ENCODE measurements at places on chromosomes 11 and 22.

- no peak for DNase-seq
Measured at GRCh38 chr11:67634366-67635230, 4.9 kb upstream of the NUDT8 start.

GRCh38 chr11:44857490-44858090 is 93.1 kb downstream of the TP53I11 start:
- no peak for DNase-seq

GRCh38 chr11:64341429-64341828 is 1.4 kb downstream of the CCDC88B start:
- DNase-seq = no peak

- no peak for DNase-seq
Measured at GRCh38 chr11:121696177-121696871, 243.6 kb upstream of the SORL1-AS1 start.

- DNase-seq = no peak
Measured at GRCh38 chr11:66081505-66081904, 11.4 kb downstream of the PACS1 start.

GRCh38 chr22:42844756-42845155 is 12.3 kb downstream of the ARFGAP3 start:
- peak; percentile 46 for DNase-seq

- no peak for DNase-seq
Measured at GRCh38 chr11:67687986-67688385, 13.6 kb upstream of the ALDH3B2 start.

- no peak for DNase-seq
Measured at GRCh38 chr11:103948187-103948763, 88.2 kb upstream of the DDI1 start.

DNA sequence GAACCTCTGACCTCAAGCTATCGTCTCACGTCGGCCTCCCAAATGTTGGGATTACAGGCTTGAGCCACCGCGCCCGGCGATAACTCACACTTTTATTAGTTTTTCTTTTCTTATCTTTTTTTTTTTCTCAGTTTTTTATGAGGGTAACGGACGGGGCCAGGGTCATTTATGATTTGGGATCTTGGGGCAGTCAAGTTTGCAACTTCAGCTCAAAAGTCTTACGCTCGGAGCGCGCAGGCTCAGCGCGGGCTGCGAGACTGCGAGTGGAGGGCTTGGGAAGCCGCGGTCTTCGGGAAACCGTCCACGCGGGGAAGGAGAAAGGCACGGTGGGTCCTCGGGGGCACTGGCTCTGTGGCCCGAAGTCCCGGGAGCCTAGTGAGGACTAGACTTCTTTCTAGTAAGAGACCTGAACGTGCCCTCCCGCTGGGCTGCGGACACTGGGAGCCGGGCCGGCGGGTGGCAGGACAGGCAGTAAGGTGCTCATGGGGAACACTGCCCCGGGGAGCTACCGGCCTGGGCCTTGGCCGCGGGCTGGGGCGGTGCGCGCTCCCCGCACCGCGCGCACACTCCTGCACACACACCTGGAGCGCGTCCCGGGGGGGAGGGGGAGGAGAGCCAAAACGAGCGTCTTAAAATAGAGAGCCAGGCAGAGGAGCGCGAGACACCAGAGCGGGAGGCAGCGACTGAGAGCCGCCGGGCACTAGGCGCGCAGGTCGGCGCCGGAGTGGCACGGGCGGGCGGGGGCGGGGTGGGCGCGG is 476 bp upstream of the BARX2 start:
- no peak for DNase-seq

- DNase-seq = no peak
Measured at GRCh38 chr11:8287703-8288102, 24.0 kb upstream of the LMO1 start.

DNA sequence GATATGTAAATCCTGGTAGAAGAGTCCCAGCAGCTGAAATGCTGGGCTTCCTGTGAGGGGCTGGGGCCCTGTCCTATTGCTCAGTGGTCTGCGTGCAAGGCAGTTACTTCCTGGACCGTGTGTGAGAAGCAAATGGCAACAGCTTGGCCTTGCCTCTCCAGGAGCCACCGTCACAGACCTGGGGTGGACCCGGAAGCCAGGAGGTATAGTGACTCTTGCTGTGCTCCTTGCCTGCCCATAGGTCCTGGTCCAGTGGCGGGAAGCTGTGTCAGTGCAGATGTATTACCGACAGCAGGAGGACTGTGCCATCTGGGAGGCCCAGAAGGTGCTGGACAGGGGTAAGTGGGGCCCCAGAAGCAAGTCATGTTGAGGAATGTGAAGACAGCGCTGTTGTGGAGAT is 54.3 kb downstream of the PISD start:
- DNase-seq = no peak

- DNase-seq = no peak
Measured at GRCh38 chr11:35146711-35147110, 7.7 kb downstream of the CD44 start.

DNA sequence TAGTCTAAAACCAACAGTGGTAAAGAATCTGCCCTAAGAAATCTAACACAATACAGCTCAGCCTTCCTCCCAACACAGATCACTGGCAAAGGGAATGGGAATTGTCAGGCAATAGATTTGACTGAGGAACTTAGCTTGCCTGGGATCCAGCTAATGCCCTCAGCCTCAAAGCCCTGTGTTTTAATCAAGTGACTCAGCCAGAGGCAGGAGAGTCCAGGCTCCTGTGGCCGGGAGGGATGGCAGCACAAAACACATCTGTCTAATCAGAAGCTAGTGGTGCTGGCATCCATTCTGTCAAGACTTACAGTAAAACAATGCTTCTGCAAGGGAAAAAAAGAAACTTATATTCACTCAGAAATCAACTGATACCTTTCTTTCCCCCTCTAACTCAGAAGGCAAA is 5.6 kb downstream of the SYTL2 start:
- no peak for DNase-seq

DNA sequence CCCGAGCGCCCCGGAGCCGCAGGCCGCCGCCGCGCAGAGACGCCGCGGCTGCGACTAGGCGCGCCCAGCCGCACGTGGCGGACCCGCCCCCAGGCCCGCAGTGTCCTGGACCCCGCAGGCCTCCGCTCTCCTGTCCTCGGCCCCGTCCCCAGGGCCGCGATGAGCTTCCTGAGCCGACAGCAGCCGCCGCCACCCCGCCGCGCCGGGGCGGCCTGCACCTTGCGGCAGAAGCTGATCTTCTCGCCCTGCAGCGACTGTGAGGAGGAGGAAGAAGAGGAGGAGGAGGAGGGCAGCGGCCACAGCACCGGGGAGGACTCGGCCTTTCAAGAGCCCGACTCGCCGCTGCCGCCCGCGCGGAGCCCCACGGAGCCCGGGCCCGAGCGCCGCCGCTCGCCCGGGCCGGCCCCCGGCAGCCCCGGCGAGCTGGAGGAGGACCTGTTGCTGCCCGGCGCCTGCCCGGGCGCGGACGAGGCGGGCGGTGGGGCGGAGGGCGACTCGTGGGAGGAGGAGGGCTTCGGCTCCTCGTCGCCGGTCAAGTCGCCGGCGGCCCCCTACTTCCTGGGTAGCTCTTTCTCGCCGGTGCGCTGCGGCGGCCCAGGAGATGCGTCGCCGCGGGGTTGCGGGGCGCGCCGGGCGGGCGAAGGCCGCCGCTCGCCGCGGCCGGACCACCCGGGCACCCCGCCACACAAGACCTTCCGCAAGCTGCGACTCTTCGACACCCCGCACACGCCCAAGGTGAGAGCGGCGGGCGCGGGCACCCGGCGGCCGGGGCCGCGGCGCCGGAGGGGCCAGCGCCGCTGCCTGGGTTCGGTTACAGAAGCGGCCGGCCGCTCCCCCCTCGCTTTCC is 528 bp downstream of the WEE1 start:
- DNase-seq = no peak

- DNase-seq = no peak
Measured at GRCh38 chr22:44460287-44460686, 37.7 kb downstream of the RTL6 start.

- DNase-seq = peak; percentile 63
Measured at GRCh38 chr11:38089726-38090125, 1491.7 kb upstream of the RAG2 start.

GRCh38 chr11:116240710-116241109 is 532.1 kb downstream of the BUD13 start:
- DNase-seq = no peak

- DNase-seq = no peak
Measured at GRCh38 chr11:23997356-23997755, 499.5 kb upstream of the LUZP2 start.

GRCh38 chr11:86774417-86774816 is 25.9 kb upstream of the PRSS23 start:
- DNase-seq = no peak

- DNase-seq = peak; percentile 41
Measured at GRCh38 chr11:64001484-64002420, 15.5 kb downstream of the OTUB1 start.

DNA sequence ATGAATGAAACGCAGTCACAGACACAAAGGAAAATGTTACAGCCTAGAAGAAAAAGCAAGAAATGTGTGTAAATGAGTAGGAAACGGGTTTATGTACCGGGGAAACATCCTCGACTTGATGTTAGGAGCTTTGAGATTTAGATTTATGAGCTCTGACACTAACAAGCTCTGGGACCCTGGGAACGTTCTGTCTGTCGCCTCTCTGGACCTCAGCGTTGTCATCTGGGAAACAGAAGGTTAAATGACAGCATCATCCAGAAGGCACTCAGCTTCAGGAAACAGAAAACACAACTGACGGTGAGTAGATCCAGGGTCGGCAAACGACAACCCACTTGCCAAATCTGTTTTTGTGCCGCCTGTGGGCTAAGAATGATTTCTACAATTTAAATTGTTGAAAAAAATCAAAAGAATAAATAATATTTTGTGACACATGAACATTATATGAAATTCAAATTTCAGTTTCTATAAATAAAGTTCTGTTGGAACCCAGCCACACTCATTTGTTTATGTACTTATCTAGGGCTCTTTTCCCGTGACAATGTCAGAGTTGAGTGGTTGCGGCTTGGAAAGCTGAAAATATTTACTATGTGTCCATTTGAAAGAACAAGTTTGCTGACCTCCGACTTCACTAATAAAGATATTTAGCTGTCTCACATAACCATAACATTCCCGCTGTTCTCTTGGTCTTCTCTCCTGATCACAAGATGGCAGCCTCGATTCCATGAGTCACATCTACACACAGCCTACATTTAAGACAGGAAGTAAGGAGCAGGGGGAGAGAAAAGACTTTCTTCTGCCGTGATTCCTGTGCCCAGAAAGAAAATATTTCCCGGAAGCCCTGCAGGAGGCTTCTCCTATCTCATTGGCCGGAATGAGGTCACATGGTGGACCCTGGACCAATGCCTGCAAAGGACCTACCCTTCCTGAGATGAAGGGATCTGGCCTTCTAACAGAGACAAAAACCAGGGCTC is 47.1 kb upstream of the SYT13 start:
- DNase-seq = peak; percentile 2

DNA sequence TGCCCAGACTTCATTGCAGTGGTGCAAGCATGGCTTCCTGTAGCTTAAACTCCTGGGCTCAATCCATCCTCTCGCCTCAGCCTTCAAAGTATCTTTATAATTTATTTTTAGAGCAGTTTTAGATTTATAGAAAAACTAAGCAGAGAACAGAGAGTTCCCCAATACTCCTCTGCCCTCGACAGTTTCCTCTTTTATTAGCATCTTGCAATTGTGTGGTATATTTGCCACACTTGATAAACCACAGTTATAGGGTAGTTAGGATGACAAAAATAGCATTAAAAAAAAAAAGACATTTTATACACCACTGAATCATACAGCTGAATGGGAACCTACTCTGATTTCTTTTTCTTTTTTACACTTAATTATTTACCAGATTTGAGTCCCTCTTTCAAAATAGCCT is 31.2 kb downstream of the MS4A2 start:
- no peak for DNase-seq

- peak; percentile 87 for DNase-seq
Measured at GRCh38 chr22:45903355-45904135, 73.4 kb downstream of the WNT7B start.

- peak; percentile 92 for DNase-seq
Measured at GRCh38 chr11:33015621-33016551, at the start of gene DEPDC7. TSS of gene DEPDC7 (plus strand) at chr11:33015878. CDS start at chr11:33015956, 78 bp downstream.

DNA sequence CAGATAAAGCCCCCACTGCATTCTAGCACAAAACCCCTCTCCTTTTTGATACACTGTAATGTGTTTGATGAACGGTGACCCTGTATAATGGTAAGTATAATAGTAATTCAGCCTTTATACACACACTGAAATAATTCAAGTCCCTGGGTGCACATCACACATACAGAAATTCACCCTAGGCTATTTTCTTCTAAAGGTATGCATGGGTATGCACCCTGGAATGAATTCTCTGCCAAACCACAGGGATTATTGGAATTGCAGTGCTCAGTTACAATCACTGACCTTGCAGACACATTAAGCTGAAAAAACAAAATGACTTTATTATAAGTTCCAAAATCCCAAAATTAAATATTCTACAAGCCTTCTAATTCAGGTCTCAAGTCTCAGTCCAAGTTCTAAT is 245.9 kb upstream of the FAT3 start:
- no peak for DNase-seq

GRCh38 chr11:123391646-123392348 is 38.3 kb upstream of the GRAMD1B start:
- DNase-seq = no peak

DNA sequence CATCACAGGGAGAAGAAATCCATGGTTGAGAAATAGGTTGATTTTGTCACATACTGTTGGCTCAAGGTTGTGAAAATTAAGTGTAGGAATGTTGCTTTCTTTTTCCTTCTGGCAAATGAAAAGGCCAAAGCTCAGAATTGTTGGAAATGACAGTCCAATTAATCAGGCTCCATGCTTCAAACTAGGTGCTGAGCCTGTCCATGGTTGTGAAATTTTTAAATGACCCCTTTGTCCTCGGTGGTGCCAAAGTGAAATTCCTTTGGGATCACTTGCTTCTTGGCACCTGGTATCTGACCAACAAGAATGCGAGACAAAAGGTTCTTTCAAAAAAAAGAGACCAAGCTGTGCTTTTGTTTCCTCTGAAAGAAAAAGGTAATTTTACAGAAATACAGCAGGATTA is 451.9 kb downstream of the ETS1 start:
- DNase-seq = no peak

- no peak for DNase-seq
Measured at GRCh38 chr22:19517919-19518611, 6.1 kb downstream of the CLDN5 start.

- no peak for DNase-seq
Measured at GRCh38 chr11:8315463-8315862, 51.8 kb upstream of the LMO1 start.

DNA sequence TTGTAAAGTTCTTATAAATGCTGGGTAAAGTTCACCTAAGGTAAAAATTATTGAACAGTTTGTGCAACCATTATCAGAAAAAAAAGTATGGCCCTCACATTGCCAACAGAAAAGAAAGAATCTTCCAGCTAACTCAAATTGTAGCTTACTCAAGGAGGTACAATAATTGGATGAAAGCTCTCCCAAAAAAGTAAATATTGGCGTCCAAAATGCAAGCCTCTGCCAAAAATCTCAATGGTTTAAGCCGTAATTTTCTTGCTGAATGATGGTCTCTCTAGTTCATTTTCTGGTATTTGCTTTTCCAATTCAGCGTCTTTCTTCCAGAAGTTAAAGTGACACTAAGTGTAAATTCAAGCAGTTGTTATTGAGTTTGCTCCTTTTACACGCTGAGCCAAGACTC is 727.3 kb downstream of the LRRC4C start:
- no peak for DNase-seq
